ENCODE measurements at places on chromosomes 5 and 9.

DNA sequence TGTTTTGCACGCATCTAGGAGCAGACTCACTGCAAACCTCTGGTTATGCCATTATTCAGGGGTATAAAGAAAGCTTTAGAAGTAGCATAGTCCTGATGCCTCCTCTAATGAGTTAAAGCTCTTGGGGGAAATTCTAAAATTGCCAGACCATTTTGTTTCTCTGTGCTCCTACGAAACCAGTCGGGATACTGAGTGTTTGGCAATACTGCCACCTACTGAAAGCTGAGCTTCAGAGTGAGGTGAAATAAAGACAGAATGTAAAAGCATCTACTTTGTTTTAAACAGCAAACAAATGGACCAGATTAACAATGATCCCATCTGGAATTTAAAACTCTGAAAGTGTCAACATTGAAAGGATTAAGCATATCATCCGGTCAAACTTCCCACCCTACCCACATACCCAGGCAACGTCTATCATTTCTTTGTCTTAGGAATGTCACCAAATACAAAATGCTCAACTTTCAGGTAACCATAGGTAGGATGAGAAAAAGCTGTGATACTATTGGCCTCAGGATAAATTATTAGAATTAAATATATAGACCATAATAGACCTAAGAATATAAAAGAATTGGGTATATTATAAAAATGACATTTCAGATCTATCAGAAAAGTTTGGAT is 77.8 kb upstream of the SHISAL2B start:
- peak; percentile 29 for DNase-seq

DNA sequence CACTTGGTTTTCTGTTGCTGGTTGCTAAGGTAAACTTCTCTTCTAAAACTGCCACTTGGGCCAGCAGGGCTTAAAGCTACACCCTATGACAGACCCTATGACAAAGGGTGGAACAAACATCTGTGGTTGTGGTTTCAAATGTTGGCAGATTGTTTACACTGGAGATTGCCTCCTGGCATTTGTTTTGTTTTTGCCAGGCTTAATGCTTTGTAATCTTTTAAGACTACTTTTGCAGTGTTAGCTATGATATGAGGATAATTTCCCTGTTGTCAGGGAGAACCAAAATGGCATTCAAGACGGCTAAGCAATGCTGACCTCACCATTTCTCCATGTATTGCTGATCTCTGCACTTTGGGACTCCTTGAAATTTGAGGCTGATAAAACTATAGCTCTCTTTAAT is 50.3 kb downstream of the MAMDC2 start:
- no peak for DNase-seq

DNA sequence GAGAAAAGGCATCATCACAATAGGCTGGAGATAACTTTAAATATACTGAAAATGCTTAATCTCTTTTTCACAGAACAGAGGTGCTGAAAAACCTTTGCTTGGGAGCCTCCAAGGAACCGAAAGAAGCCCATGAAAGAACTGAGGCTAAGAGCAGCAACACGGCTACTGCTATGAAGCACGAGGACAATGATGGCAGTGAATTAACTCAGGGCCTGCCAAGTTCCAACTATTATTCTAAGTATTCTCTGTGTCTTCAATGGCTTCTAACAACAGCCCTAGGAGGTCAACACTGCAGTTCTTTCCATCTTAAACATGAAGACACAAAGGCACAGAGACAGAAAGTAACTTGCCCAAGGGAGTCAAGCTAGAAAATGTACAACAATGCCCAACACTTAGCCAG is 293.0 kb upstream of the DAP start:
- no peak for DNase-seq

GRCh38 chr9:113993838-113994540 is 84.1 kb downstream of the AMBP start:
- peak; percentile 82 for DNase-seq
